Left cardiac atrium (tissue), 4 donors: ENCODE measurements at places on chromosomes 12 and 14. TPM values are rescaled to one million over a fixed set of nuclear protein-coding genes. Genes with fewer than 3 reads are reported as not detected.

Gene SYNE3
- 24.6 TPM for total RNA-seq

Gene DLGAP5
- 0.80 TPM for total RNA-seq

Gene MAP1LC3B2
- total RNA-seq = 2.1 TPM

Gene SUPT16H
- total RNA-seq = 31.2 TPM

DNA sequence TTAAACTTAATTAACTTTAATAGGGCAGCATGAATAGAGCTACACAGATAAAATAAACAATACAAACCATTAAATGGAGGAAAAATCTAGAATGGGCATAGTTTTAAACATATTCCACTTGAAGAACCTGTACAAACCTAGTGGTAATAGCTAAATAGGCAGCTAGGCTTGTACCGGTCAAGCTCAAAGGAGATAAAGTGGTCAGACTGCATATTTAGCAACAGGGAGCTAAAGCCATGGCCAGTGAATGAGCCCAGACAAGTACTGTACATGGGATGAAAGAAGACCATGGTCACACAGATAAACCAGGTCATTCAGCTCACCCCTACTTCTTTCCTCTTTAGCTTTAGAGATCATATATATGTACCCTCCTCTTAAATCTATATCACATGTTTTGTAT, 186.6 kb upstream of the KRR1 start:
- DNase-seq = no peak

DNA sequence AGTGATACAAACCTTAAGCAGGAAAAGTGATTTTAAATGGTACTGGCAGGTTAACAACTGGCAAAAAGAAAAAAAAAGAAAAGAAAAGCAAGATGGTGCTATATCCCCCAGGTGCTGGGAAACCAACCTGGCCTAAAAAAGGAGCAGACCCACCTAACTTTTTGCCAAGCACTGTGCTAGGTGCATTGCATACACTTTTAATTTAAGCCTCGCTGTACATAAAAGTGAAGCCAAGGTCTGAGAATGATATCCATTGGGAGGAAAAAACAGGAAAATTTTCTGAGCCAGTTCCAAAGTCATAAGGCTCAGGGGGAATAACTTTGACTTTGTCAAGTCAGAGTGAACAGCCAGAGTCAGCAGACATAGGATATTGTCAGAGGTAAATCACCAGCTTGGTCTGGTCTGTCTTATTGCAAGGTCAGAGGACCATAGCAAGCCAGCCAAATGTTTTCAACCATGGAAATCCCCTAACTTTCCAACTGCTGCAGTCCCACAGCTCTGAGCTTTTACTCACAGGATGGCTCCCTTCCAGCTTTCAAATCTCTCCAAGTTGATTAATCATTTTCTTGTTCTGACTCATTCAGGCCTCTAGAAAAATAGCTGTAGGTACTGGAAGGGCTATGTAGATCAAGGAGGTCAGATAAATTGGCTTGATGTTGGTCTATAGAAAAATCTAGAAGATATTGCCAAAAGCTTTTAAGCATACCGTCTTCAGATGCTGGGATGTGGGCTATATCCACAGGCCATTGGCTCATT, 412.9 kb downstream of the RAD51B start:
- peak; percentile 38 for DNase-seq

- DNase-seq = no peak
These were observed 92.6 kb downstream of the RFLNA start for GRCh38 chr12:124387528-124387911.

DNA sequence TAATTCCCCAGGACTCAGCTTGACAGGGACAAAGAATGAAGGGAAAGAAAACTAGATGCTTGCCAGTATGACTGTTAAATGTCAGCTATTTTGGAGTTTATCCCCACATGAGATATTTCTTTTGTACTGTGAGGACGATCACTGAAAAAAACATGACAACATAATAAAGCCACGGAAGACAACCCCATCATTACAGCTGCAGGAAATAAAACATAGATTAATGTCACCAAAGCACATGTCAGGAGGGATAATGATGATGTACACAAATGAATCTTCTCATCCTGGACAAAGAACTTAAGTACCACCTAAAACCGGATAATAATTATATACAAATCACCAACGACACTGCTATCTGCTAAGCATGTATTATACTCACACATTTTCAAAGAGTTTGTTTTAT, 84.6 kb upstream of the GRIP1 start:
- DNase-seq = no peak

DNA sequence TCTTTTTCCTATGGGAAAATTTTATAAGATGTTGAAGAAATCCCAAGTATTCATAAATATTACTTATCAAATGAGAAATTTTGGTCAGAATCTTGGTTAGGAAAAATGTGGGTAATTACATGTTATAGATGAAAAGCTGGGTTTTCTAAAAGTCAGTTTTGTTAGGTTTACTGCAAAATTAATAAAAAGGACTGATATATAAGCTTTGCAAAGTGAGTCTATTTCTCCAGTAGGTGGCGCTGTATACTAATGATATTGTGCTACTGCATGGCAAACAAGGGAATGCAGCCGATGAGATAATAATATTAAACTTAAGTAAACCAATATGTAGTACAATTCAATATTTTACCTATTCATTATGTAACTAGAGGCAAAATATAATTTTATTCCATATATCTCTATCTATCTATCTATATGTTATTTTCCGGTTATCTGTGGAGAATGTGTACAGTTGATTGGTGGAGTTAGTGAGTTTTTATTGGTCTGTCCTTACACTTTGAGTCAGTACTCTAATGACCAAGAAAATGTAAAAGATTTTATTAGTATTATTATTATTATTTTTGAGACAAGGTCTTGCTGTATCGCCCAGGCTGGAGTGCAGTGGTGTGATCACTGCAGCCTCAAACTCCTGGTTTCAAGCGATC, 32.9 kb downstream of the MIPOL1 start:
- DNase-seq = no peak

- no peak for DNase-seq
These were observed 29.3 kb upstream of the PNMA1 start for GRCh38 chr14:73743431-73743931.

GRCh38 chr12:65811968-65812700, 12.1 kb upstream of the HMGA2 start:
- no peak for DNase-seq

DNA sequence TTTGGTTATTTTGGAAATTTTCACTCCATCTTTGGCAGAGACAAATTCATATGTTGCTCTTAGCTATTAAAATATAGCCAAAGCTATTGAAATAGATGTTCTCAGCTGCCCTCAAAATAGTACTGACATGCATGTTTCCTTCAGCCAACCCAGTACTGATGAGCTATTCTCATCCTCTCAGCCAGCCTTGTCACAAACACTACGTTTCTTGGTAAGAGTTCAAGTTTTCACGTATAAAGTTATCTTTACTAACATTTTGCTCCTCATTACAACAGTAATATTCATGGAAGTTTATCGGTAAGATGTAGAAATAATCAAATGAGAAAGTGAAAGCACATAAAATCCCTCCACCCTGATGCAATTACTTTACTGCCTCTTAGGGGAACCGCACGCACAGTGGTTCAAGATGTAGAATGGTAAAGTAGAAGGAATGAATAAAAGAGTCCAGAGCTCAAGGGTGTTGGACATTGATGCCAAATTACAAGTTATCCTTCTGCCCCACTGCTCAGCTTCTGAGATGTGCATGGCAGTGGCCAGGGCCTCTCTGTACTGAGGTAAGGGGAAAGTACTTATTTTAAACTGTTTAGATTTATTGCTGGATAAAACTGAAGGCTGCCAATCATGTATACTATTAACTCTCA, 20.7 kb downstream of the GCH1 start:
- no peak for DNase-seq

- no peak for DNase-seq
These were observed 599 bp upstream of the CPSF6 start for GRCh38 chr12:69238589-69239351.

DNA sequence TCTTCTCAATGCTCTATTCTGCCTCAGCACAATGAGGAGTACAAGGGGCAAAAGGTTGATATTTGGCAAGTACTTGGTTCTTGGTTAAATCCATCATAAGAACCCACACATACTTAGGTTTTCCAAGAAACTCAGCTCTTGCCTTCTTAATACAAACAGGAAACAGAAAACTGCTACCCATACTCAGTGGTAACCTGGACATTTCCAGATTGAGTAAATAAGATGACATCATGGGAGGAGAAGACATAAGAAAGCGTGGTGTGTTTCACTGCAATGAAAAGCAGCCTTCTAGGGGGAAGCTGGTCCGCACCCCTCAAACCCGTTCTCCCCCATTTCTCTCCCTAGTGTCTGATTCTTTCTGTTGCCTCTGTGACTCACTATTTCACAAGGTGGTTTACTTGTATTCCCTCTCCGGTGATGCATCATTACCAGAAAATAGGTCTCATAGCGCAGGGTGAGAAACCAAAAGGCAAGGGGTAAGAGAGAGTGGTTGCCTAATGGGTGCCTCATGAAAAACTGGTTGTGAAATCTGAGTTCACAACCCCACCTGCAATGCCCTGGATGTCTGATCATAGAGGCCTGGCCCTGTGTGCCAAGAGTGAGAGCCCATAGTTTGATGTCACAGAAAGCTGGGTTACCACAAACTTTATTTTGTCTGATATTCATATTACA, 326.5 kb upstream of the TBX3 start:
- no peak for DNase-seq

DNA sequence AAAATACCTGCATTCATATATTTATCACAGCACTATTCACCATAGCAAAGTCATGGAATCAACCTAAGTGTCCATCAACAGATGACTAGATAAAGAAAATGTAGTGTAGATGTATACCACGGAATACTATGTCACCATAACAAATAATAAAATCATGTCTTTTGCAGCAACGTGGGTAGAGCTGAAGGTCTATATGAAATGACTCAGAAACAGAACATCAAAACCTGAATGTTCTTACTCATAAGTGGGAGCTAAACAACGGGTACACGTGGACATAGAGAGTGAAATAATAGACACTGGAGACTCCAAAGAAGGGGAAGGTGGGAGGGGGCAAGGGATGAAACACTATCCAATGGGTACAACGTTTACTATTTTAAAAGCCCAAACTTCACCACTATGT, 37.9 kb downstream of the SLC38A1 start:
- DNase-seq = no peak

DNA sequence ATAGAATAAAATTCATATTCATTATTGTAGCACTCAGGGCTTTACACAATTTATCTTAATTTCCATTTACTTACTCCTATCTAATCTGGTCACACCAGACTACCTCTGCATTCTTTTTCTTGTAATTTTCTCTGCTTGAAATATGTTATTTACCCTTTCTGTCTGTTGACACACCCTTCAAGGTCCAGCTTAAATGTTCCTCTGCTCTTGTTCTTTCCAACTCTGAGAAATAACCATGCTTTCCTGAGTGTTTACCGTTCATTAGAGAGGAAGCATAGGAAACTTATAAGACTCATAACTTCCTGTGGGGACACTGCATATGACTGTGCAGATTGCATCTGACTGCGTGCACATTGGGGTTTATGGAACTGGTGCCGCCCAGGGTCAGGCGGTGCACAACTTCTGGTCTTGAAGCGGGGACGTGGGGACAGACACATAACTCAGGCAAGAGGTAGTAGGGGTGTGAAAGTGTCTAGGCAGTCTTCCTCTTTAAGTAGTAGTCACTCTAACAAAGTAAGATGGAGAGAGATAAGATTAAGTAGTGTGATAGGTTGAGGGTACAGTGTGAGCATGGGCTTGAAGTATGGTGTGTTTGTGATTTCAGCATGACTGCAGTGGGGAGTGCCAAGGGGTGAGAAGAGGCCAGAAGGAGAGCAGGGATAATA, 42.6 kb upstream of the FOXJ2 start:
- peak; percentile 37 for DNase-seq

GRCh38 chr12:87779016-87779415, 250.2 kb downstream of the C12orf50 start:
- DNase-seq = no peak

GRCh38 chr12:96241431-96241830, 47.3 kb downstream of the ELK3 start:
- no peak for DNase-seq

GRCh38 chr14:81927070-81927469, 393.4 kb upstream of the SEL1L start:
- DNase-seq = no peak

DNA sequence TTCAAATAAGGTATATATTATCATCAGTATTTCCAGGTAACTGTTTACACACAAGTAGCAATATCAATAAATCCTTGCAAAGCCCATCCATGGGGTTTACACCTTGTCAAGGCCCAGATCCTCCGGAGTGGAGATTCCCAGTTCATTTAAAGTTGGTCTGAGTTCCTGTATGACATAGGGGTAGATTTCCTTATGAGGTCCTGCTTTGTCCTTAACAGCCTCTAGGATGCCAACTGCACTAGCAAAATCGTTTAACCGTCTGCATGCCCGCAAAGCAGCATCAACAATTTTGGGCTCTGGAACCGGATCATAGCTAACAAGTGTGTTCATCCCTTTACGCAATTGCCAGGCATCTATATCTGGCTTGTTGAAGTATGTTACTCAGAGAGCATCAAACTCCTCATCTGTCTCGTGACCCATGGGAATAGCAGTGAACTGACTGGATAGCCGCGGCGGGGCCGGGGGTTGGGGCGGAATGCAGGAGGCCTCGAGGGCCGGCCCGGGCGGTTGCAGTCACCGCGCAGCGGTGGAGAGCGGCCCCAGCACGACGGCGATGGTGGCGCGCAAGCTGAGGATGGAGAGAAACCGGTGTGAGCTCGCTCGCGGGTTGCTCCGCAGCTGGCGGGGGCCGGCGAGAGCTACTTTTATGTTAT, 30.6 kb upstream of the FBXO34 start:
- DNase-seq = no peak

- DNase-seq = no peak
These were observed 67.7 kb downstream of the EID3 start for GRCh38 chr12:104371043-104371870.

DNA sequence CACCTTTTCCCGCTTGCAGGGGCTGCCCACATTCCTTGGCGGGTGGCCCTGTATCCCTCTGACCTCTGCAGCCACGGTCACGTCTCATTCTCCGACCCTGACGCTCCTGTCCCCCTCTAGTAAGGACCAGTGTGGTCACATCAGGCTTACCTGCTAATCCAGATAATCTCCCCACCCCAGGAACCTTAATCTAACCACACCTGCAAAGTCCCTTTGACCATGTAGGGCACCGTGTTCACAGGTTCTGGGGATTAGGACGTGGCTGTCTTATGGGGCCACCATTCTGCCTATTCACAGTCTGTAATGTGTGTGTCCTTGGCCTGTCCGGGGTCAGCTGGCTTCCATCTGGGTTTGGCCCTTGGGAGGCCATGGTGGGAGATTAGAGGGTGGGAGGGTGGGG, 368.9 kb downstream of the AACS start:
- no peak for DNase-seq
